ENCODE measurements at places on chromosomes 12 and 14.

GRCh38 chr12:66331814-66332213 lies 29.5 kb downstream of the HELB start:
- DNase-seq: no peak

DNA sequence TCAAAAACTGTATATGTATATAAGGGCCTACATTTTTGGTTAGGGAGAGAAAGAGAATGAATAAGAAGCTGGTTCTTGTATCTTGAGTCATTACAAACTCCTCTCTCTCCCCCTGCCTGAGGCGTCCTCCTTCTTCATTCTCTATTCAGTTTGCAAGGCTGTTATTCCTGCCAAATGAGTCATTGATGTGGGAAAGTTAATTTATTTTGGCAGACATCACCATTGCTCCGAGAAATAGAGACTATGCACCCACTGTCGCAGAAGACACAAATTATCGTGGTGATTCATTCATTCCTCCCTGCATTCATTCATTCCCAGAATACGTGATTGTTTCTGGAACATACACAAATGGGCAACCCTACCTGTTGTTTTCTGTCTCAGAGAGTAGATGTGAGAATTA lies 112.5 kb upstream of the MED13L start:
- DNase-seq: no peak

DNA sequence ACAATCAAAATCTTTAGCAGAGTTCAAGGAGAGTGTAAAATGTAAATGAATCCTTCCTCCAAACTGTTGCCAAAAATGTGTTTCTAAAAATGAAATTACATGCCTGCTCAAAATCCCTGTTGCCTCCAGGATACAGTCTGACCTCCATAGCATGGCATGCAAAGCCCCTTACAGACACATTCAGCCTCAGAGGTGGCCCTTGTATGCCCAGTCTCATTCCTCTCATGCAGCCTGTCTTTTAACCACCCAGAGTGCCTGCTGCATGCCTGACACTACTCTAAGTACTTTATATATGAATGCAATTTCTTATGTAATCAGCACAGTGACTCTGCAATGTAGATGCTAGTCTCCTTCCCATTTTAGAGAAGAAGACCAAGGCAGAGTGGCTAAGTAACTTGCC lies 24.4 kb upstream of the PTPRQ start:
- no peak for DNase-seq

DNA sequence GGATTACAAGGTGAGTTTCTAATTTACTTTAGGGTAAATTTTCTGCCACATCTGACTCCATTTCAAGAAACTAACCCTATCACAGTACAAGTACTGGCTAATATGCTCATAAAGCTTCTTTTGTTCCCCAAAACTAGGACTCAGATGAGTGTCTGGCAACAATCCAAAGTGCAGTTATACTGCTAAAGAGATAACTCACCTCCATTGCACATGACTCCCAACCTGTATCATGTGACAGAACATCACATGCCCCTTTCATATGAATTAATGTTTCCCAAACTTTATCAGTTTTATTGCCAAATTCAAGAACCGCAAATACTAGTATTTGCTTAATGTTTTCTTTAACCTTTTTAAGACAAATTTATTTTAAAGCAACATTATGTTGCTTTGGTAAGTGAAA lies 3.9 kb upstream of the PPP1R12A start:
- DNase-seq: no peak

Measured in NCI-H1092 treated with DMSO at 0.1 percent for 48 hours (cell line).